ENCODE measurements at places on chromosomes 6 and 20.

DNA sequence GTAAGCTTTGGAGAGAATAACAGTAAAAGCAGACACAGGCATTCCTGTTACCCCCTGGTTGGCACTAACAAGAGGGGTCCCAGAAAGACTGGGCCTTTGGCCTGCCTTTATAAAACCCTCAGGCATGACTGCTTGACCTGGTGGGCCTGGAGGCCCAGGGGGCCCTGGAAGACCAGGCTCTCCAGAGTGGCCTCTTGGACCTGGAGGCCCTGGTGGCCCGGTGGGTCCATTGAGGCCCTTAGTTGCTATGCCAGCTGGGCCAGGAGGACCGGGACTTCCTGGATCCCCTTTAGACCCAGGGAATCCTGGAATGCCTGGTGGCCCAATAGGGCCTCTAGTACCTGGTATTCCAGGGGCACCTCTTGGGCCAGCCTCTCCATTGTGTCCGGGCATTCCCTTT lies 5.5 kb downstream of the COL10A1 start:
- no peak for DNase-seq

DNA sequence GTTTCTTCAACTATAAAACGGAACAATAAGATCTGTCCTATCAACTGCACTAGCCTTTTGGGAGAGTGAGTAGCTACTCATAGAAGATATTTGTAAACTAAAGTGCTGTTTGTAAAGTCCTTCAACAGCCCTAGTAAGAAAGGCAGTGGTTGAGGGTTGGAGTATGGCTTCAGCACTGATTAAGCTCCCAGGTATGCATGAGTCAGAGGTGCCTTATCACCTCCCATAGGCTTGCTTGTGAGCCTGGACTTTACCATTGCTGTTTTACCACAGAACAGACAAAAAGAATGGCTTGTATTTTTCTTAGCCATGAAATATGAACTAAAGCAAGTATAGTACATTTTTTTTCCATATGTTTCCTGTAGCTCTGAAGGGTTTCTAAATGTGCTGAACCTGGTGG lies 44.1 kb downstream of the SAMD3 start:
- no peak for DNase-seq

DNA sequence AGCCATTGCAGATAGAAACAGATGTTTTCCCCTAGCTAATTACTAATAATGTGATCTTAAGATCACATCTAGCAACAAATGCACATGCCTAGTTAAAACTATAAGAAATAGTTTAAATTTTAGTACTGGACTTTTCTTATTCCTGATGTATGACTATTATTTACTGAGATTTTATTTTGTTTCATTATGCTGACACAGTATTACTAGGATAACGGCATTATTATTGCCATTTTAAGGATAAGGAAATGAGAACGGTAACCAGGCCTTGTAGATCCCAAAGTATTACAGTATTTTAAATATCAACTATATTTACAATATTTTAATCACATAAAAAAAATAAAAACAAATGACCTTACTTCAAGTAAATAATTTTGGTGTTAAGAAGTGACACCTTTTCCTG lies 240.3 kb downstream of the ADGRB3 start:
- DNase-seq: no peak

DNA sequence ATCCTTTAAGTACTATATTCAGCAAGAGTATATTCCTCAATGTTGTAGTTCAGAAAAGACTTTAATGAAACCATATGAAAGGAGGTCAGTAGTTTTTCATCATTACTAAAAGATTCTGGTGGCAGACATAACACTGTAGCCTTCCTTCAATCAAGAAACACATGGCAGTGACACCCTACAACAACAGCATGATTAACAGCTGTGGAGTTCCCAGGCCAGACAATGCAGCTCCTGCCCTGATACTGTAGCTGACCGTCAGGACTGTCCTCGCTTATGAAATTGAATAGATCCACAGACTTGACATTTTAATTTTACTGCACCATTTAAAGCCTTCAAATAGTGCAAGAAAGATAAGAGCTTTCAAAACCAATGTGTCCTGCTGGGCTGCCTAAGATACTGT lies 43.6 kb downstream of the USP45 start:
- DNase-seq: no peak

DNA sequence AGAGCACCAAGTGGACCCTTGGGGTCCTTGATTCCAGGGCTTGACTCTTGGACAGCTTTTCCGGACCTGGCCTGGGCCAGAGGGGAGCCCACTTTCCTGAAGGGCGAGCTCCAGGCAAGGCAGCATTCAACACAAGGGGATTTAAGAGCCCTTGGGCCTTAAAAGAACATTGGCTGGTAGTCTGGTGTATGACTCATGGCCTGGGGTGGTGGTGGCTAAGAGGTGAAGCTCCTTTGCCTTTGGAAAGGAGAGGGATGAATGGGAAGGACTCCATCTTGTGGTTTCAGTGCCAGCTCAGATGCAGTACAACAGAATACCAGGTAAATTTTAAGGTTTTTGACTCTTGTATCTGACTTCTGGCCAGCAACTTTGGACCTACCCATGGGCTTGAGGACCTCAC lies 760.7 kb downstream of the GRIK2 start:
- no peak for DNase-seq

DNA sequence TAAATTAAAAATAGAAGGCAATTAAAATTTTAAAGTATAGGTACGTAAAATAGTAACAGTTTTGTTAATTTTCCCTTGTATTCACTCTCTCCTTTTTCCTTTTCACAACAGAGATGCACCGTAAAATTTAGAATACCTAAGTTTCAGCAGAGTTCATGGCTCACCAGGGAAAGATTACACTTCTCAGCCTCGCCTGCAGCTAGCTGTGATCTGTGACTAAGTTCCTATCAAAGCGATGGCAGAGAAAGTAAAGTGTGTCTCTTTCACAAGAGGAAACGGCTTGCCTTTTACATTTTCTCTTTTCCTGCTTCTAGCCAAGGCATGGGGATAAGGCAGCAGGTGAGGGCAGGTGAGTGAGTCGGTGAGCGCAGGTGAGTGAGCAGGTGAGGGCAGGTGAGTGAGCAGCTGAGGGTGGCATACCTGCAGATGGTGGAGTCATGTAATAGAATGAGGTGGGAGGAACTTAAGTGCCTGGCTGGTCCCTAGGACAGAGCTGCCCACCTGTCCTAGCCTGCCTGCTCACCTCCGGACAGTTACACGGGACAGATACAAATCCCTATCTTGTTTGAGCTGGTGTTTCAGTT lies 30.9 kb downstream of the ZFP64 start:
- no peak for DNase-seq

DNA sequence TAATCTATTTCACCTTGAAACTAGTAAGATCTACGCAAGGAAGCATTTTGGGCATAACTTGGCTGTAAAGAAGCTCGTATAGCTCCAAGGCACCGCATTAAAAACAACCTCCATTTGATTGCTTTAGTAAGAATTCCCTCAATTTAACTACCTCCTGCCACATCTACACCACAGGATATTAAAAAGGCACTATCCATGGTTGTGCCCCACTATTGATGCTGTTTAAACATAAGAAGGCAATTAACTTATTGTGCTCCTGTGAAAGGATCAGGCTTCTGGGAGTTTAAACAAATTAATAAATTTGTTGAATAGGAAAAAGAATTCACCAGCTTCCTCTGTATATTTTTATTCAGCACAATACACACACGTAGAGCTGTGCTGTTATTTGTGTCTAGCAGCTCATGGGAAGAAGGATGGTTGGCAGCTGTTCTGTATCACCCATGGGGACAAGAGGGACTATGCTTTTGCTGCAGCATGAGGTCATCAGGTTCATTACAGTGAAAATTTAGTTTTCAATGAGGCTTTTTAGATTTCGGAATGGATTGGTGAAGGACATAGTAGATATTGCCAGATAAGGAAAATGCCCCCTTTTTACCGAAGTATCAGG lies 513.3 kb downstream of the HAO1 start:
- no peak for DNase-seq

DNA sequence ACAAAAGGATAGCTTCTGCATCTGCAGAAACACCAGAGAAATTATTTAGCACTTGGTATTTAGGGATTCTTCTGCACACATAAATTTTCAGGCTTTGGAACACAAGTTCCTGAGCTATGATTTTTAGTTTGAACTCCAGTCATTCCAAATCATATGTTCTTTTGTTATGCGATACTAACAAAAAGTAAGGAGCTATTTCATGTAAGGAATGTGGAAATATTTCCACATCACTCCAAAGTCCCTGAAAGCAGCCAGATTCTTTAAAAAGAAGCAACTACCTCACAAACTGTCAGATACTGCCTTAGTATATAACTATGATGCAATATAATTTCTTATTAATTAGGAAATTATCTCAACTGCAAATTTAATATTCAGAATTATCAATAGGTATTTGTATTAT lies 106.9 kb downstream of the RNGTT start:
- DNase-seq: no peak
